ENCODE measurements at places on chromosomes 12 and 14.

- DNase-seq, result no peak
These were observed 444.9 kb downstream of the EGLN3 start for GRCh38 chr14:33505963-33506329.

GRCh38 chr12:70785896-70786295, 134.6 kb downstream of the PTPRR start:
- DNase-seq, result no peak

GRCh38 chr12:132491138-132491663, 1.2 kb downstream of the FBRSL1 start:
- no peak for DNase-seq

- DNase-seq, result no peak
These were observed 161.5 kb downstream of the NUAK1 start for GRCh38 chr12:105977236-105977635.

DNA sequence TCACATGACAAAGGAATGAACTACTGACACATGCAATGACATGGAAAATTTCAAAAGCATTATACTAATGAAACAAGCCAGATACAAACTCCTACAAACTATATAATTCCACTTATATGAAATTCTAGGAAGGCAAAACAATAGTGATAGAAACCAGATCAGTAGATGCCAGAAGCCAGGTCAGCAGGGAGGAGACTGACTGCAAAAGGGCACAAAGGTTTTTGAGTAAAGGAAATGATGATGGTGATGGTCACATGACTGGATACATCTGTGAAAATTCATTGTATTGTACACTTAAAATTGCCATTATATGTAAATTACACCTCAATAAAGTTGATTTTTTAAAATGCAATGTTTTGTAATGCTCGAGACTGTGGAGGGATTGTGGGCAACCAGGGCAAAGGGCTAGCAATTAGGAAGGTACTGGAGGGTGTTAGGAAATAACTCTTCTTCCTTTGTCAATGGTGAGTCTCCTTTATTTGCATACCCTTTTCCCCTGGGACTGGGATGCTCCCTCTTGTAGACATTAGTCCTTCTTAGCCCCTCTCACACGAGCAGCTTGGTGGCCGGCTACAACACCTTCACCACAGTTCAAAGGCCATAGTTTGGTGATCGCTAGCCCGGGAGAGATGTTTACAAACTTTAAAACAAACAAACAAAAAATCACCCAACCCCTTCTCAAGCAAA, 6.7 kb upstream of the PRPF40B start:
- no peak for DNase-seq

- DNase-seq, result peak; percentile 64
These were observed 523.7 kb upstream of the FOXG1 start for GRCh38 chr14:28242895-28243294.

GRCh38 chr14:71060825-71061455, 153.7 kb downstream of the PCNX1 start:
- DNase-seq, result no peak

- no peak for DNase-seq
These were observed 425.2 kb downstream of the RPS29 start for GRCh38 chr14:49160983-49161382.

- DNase-seq, result no peak
These were observed 9.8 kb upstream of the KDM2B start for GRCh38 chr12:121590476-121591143.

DNA sequence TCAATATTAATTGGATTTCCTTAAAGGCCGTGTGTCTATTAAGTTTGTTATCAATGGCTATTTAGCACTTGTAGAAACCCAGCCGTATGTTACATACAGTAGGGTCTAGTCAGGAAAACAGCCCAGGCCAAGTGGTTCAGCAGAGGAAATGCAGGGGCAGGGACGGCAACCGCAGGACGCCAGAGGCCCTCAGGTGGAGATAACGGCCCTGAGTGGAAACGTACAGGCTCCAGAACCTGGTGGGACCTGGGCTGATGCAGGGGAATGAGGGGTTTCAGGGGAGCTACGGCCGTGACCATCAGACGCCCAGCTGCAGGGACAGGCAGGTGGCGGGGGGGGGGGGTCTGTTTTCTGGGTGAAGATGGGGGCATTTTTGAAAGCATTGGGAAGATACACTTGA, 3.7 kb upstream of the ANKLE2 start:
- no peak for DNase-seq

DNA sequence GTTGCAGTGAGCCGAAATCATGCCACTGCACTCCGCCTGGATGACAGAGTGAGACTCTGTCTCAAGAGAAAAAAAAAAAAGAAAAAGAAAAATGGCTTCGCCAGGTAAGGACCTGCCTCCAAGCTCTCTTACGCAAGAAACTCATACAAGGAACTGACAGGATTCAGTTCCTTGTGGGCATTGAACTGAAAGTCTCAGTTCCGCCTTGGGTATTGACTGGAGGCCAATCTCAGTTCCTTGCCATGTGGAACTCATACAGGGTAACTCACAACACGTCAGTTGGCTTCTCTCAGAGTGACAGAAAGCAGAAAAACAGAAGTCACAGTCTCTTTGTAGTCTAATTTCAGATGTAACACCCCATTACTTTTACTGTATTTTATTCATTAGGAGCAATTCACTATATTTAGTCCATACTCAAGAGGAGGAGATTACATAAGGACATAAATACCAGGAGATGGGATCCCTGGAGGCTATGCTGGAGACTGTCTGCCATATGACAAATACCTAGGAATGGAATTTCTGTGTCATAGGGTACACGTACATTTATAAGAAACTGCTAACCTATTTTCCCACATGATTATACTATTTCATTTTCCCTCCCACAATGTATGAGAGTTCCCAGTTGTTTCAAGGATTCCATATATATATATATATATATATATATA, 11.4 kb upstream of the NOPCHAP1 start:
- no peak for DNase-seq

DNA sequence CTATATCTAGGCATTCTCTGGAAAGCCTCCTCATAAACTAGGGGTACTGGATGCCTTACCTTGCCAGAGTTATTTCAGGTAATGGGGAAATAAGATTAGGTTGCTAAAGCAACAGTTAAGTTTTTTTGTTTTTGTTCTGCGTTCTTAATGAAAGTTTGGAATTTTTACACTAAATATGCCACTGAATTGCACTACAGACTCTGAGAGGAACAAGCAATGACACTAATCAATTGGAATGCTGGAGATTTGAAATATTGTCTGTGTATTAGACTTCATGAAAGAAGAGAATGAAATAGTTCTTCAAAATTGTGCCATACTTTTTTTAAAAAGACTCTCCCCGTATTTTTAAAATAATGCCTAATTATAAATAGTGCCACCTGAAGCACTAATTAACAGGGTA, 287.8 kb downstream of the NAV3 start:
- no peak for DNase-seq

DNA sequence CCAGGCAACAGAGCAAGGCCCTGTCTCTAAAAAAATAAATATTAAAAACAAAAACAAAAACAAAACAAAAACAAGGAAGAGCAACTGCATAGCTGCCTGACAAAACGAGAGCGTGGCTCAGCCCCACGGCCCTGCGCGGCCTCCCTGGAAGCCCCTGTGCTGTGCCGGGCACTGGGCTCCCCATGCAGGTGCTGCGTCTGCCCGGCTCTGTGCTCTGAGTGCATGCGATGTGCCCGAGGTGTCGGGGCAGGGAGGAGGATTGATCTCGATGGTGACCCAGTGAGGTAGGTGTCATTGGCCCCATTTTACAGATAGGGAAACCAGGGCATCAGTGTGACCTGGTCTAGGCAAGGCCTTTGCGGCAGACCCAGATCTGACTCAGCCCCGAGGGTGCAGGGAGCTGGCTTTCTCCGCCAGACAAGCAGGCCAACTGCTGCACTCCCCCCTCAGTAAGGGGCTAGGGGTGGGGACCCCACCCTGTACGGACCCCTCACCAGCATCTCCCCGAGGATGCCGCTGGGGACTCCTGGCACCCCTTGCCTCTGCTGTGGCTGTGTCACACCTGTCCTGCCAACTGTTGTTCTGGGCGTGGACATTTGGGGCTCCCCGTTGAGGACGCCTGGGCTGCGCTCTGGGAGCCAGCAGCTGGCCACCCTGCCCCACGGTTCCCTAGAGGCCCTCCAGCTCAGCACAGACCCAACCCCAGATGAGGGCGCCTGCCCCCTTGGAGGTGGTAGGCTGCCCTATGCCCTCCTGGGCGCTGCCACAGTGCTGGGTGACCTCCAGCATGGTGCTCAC, 15.3 kb downstream of the GPR132 start:
- DNase-seq, result no peak

DNA sequence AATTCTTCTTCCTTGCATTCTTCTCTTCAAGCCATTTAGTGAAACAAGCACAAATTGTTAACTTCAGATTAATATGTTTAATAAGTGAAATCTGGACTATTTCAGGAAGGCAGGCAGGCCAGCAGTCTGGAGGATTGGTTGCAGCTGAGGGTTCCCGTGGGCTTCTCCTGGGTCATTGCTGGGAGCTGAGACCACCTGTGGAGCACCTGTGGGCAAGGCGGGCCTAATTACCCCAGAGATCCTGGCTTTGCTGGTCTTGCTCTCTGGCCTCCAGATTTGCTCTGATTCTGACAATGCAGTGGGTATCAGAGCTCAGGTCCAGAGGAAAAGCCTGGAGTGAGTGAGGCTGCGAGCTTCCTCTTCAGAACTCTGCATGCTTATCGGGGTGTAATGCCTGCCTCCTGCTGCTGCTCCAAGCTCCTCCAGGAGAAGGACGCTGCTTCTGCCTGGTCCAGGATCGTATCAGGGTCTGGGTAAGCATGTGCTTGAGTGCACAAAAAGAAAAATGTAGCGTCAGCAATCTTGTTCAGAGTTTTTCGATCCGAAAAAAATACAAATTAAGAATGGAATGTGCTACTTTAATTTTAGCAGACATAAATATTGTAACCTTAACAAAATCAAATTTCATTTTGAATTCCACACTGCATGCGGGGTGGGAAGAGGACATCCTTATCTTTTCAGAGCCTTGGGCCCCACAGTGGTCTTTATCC, 93.8 kb downstream of the TMEM30B start:
- DNase-seq, result no peak

- no peak for DNase-seq
These were observed 23.8 kb upstream of the LTBP2 start for GRCh38 chr14:74635847-74636246.

GRCh38 chr12:59193476-59194050, 273.3 kb upstream of the LRIG3 start:
- no peak for DNase-seq

GRCh38 chr14:100193417-100194357, 34.2 kb upstream of the DEGS2 start:
- DNase-seq, result no peak

GRCh38 chr14:89618811-89619551, 201.9 kb upstream of the FOXN3 start:
- peak; percentile 54 for DNase-seq

Measured in NCI-H748 treated with DMSO at 0.1 percent for 48 hours (cell line).